ACHN (cell line): ENCODE measurements at places on chromosomes 11 and 22.

DNA sequence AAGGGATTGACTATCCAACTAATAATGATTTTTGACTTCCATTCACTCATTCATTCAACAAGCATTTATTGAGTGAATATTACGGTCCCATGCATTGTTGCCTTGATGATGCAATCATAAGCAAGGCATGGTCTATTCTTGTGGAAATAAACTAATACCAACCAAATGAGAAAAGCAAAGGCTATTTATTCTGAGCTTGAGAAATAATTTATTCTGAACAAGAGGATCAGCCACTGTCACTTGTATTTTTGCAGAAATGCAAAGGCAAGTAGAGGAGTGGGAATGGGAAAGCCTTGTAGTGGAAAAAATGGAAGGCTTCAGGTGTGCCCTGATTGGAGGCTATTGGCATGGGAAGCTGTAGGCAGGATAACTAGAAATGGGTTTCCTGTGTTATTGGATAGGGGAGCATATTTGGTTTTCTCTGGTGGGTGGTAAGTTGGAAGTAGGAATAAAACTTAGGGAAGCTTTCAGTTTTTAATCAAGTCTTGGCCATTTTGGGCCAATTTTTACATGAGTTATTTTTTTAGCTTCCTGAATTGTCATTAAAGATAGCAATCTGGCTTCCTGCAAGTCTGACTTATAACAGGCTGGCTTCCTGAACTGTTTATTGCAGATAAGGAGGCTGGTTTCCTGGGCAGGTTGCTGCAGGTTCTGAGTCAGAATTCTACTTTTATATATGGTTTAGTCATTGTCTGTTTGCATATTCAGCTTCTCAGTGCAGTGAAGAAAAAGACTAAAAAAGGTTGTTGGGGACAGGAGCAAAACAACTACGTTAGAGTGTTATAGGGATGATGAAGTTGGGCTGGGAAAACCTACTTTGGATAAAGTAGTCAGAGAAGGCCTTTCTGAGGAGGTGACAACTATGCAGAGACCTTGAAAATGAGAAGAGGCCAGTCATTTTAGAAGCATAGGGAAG, 106.7 kb downstream of the APIP start:
- DNase-seq, result no peak

DNA sequence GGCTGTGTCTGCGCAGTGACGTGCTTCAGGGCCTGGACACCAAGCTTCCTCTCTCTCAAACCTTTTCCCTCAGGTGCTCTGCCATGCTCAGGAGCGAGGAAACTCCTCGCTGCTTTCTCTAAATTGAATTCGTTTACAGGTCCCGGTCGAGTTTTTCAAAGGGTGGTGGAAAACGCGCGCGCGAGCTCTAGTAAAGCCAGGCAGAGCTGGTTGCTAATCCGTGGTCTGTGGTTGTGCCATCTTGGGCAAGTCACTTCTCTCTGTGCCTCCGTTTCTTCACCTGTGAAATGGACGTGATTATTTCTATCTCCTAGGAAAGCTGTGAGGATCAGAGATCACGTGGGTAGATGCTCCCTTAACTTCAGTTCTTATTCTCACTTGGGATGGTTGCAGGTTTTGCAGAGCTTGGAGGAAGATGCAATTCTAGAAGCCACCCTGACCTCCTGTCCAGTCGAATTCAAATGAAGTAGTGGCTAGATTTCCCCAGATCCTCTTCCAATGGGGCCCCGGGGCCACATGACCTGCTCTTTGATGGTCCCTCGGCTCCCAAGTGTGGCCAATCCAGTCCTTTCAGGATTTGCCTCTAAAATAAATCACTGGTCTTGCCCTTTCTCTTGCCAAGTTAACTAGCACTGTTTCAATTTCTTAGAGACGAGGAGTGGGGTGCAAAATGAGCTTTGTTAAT, 10.5 kb upstream of the ALX4 start:
- DNase-seq, result no peak

DNA sequence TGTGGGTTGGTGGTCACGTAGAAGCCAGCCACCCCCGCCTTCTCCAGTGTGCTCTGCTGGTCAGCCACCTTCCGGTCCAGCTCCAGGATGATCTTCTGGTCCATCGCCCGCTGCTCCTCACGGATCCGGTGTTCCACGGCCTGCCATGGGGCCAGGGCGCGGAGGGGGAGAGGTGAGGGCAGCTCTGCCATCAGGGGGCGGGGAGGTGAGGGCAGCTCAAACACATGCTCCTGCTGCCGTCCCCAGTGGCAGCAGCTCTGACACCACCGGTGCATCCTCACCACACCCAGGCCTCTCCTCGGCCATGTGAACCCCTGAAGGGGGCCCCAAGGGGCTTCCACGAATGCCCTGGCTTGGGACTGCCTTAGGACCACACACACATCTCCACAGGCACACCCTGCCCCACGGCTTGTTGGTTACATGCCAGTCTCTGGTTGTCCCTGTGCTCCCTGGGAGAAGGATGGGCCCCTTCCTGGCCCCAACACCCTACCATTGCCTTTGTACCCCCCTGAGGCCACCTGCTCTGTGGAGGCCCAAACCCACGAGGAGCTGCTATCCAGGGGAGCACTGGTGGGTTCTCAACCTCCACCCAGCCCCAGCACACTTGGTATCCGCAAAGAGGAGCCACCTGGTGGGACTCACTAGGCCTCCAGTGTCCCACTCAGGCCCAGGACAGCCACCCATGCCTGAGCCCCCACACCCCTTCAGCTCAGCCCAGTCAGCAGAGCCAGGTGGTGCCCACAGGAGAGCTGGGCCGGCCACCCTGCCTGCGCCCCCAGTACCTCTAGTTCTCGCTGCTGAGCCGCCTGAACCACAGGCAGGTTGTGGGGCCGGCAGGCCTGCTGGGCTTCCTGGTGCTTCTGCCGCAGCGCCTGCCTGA, 4.3 kb downstream of the DGCR6L start:
- DNase-seq, result no peak

GRCh38 chr11:73648571-73649046, 2.2 kb downstream of the PLEKHB1 start:
- no peak for DNase-seq

DNA sequence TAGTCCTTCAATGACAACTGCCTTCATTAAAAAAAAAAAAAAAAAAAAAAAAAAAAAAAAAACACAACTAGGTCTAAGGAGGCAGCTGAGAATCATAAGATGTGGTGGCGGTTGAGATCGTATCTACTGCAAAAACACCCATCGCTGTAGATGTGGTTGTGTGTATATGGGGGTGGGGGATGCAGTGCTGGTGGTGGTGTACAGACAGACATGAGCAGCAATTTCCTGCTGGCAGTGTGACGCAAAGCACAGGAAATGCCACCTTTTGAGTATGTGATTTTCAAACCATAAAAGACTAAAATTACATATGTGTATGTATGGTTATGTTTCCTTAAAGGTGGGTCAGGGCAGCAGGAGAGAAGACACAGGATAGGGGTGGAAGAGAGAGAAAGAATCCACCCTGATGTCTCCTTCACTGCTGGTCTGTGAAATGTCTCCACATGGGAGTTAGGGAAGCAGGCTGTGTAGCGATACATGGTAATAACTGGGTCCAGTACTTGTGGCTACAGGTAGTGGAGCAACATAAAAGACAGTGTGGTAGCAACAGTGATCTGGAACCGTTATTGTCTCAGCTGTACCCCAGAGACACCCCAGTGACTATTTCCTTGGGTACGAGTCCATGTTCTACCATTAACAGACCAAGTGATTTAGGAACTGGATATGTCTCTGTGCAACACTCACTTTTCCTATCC, 57.9 kb downstream of the SYTL2 start:
- no peak for DNase-seq

DNA sequence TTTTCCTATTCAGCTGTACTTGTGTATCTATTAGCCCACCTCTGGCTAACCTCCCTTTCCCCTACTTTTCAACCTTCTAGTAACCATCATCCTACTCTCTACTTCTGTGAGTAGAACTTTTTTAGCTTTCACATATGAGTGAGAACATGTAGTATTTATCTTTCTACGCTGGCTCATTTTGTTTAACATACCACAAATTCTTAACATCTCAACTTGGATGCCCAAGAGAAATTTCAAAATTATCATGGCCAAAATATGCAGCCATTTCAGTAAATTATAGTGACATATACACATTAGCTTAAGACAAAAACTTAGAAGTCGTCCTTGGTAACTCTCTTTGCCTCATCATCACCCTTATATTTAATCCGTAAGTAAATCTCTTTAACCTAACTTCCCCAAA, 34.7 kb downstream of the LUZP2 start:
- DNase-seq, result no peak

DNA sequence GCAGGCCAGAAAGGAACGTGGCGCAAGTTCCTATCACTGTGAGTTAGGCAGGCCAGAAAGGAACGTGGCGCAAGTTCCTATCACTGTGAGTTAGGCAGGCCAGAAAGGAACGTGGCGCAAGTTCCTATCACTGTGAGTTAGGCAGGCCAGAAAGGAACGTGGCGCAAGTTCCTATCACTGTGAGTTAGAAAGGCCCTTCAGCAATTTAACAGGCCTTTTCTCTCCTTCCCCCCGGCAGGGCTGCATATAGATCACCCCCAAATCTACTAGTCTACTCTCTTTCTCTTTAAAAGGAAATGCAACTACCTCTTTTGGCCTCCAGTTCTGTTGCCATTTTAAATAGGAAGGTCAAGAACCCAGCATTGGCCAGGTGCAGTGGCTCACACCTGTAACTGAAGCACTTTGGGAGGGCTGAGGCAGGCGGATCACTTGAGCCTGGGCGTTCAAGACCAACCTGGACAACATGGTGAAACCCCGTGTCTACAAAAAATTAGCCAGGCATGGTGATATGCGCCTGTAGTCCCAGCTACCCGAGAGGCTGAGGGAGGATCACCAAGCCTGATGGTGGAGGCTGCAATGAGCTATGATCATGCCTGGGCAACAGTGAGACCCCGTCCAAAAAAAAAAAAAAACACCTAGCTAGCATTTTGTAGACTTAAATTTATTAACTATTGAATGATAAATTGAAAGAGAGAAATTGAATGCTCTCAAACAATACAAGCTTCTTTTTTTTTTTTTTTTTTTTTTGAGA, 14.9 kb downstream of the FAM118B start:
- DNase-seq, result no peak
